ENCODE measurements at places on chromosomes 7 and 10.

- no peak for DNase-seq
Observed at GRCh38 chr7:22627136-22627535, 99.9 kb upstream of the IL6 start.

DNA sequence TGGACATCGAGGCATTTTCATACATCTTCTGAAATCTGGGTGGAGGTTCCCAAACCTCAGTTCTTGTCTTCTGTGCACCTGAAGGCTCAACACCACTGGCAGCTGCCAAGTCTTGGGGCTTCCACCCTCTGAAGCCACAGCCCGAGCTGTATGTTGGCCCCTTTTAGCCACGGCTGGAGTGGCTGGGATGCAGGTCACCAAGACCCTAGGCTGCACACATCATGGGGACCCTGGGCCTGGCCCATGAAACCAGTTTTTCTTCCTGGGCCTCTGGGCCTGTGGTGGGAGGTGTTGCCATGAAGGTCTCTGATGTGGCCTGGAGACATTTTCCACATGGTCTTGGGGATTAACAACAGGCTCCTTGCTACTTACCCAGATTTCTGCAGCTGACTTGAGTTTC is 62.1 kb downstream of the INPP5A start:
- DNase-seq, result no peak

- no peak for DNase-seq
Observed at GRCh38 chr10:69847458-69847857, 45.8 kb downstream of the COL13A1 start.

- no peak for DNase-seq
Observed at GRCh38 chr10:60172363-60172990, 217.2 kb downstream of the ANK3 start.

DNA sequence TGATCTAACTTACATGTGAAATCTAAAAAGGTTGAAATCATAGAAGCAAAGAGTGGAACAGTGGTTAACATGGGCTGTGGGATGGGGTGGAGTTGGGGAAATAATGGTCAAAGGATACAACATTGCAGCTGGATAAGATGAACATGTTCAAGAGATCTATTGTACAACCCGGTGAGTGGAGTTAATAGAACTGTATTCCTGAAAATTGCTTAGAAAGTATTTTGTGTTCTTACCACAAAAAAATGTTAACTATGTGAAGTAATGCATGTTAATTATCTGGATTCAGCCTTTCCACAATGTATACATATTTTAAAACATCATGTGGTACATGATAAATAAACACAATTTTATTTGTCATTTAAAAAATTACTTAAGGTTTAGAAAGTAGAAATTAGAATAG is 271.0 kb upstream of the LRRTM3 start:
- no peak for DNase-seq

DNA sequence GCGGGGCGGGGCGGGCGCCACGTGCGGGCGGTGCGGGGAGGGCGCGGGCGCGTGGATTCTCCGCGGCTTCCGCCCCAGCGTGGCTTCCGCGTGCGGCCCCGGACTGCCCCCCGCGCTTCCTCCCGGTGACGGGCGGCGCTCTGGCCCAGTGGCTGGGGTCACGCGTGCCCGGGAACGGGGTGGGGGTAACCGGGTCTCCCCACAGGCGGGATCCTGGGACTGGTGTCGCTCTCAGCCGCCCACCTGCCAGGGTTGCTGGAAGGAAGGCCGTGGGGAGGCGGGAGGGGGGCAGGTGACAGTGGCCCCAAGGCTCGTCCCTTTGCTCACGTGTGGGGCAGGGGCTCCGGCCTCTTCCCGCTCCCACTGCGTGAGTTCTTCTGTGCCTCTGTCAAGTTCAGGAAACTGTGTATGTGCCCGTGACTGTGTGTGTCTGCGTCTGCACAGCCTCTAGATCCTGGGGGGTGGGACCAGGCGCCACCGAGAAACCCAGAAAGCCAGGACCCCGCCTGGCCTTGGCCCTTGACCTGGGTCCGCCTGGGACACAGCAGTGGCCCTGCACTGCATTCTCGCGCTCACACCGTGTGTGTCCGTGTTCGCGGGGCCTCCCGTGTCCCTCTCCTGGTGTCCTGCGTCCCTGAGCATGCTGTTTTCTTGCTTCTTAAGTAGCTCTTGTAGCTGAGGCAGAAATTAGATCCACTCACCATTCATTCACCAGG is 919 bp downstream of the MAFK start:
- no peak for DNase-seq

- DNase-seq, result no peak
Observed at GRCh38 chr7:69640925-69641594, 42.8 kb downstream of the AUTS2 start.

- DNase-seq, result no peak
Observed at GRCh38 chr10:113922787-113923570, 68.5 kb downstream of the NHLRC2 start.

- DNase-seq, result no peak
Observed at GRCh38 chr7:128268233-128268632, 27.2 kb downstream of the LEP start.

DNA sequence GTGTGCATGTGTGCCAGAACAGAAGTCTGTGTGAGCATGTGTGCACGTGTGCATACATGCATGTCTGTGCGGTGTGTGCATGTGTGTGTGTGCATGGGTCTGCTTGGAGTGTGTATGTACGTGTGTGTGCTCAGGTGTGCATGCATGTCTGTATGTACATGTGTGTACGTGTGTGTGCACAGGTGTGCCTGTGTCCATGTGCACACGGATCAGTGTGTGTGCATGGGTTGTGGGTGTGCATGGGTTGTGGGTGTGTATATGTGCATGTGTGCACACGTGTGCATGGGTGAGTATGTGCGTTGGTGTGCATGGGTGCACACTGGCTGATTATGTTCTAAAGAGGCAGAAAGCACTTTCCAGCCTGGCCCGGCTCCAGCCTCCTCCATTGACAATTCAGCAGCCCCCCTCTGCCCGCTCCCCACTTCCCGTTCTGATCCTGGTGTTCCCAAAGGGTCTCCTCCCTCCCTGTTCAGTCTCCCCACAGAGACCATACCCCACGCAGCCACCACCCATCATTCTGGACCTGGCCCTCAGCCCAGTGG is 44.1 kb upstream of the PDGFA start:
- DNase-seq, result no peak

GRCh38 chr10:113219446-113219845 is 269.4 kb downstream of the TCF7L2 start:
- DNase-seq, result no peak

DNA sequence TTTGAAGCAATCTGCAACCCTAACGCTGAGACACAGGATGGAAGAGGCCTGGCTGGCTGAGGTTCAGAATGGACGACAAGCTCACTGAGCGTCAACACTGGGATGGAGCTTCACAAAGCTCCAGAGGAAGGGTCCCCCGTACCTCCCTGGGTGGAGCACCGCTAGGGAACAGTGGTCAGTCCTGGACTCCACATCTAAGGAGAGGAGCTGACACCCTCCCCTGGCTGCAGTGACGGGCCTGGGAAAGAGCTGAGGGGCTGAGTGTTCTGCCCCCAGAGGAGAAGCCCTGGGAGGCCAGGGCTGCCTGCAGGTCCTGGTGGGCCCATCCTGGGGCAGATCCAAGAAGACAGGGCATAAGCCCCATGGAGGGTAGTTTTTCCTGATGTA is 146.2 kb downstream of the ARHGAP22 start:
- DNase-seq, result no peak

DNA sequence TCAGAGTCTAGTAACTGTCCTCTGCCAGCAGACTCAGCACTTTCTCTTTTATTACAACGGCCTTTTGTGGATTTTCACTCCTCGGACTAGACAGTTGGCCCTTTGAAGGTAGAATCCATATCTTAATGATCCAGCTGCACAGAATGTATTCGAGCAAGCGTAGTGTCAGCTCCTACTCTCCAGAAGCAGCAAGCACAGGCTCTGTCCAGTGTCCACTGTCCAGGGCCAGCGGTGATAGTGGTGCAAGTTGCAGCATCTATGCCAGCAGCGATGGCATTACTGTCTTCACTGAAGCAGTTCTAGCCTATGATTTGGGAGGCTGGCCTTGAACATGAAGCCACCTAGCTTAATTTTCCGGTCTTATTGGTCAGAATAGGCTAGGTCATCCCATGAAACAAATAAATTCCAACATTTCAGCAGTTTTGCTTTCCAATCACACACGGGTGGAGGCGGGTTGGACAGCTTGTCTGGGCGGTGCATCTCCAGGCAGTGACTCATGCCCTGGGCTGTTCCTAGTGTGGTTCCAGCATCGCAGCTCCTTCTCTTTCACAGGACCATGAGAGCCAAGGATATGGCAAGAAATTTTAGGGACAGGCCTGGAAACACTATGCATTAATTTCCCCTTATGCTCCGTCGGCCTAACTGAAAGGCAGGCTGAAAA is 108.6 kb upstream of the KCNMA1 start:
- DNase-seq, result no peak

DNA sequence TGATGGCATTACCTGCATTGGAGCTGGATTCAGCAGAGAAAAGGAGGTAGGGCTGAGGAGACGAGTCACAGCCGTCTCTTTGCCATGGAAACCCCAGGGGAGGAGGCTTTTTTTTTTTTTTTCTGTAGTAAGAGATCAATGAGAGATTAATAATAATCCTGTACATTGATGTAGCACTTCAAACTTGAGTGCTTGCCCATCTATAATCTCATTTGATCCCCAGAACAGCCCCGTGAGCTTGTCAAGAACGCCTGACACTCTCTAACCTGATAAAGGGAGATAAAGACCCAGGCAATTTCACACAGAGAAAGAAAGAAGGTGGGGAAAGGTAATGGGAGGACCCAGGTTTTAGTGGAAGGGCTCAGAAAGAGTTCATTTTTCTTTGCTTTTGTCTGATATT is 195.2 kb upstream of the FOXK1 start:
- DNase-seq, result no peak

DNA sequence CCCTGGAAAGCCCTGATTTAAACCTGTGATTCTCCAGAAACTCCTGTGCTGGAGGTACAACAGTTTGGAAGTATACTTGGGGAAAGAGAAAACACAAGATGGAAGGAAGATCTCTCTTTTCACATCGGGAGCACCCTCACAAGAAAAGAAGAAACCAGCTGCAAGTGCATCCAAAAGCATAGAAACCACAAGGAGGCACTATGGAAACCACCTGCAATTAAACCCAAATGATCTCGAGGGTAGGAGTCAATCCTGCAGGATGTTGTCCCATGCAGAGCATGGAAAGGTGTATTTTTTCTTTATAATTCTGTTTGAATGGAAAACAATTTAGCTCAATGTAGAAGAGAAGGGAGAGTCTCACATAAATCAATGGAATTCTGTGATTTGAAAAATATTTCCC is 210.5 kb downstream of the TWIST1 start:
- no peak for DNase-seq

DNA sequence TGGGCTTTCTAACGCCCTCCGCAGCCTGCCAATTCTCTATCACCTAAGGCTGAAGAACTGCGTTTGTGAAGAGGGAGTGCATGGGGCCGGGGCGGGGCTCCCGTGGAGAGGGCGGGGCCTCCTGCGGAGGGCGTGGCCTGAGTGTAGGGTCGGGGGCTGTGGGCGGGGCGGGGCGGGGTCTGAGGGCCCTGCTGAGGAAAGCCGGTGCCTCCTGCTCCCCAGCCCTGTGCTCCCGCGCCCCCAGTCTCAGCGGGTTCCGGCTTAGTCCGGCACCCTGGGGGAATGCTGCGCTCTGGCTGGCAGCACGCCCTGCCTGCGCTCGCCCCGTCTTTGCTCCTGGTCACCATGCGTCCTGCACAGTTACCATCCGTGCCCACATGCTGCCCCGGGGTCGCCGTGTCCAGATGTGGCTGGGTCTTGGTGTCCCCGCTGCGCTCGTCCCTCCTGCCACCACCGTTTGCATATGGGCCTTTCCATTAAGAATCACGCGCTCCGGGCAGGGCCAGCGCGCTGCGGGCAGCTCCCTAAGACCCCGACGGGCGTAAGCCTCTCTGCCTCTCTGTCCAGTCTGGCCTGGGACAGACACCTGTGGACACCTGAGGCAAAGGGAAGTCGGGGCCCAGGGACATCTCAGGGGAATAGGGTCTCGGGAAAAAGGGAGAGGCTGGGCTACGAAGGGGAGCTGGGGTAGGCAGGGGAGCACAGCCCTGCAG is 144.0 kb upstream of the RET start:
- DNase-seq, result no peak

- DNase-seq, result no peak
Observed at GRCh38 chr7:108311446-108312168, 144.6 kb downstream of the NRCAM start.

- no peak for DNase-seq
Observed at GRCh38 chr10:97277551-97277950, 14.9 kb downstream of the ARHGAP19 start.

DNA sequence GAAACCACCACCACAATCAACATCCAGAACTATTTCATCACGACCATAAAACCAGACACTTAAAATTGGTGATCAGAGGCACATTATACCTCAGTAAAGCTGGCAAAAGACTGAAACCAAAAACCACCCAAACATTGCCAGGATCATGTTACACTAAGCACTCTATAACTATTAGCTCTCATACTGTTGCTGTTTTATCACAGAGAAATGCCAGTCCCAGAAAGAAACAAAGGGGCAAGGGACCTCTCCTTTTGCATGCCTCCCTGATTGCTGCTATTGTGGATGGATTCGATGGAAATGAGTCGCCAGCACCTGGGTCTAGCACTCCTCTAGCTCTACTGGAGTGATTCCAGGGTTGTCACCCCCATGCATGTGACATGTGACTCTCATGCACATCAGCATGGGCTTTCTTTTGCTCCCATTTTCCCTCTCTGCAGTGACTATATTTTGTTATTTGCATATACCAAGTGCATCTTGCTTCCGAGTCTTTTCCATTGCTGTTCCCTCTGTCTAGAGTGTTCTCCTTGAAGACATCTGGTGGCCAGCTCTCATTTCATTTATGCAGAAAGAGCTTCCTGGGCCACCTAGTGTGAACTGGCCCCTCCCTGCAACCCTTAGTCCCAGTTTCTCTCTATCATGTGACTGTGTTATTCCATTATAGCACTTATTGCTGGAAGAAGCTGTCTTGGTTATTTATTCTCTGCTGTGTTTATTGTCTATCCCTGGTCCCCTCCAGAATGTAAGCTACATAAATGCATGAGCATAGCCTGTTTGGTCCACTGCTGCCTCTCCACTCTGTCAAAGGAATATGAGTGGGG is 300.6 kb downstream of the PLXNA4 start:
- DNase-seq, result no peak

- DNase-seq, result no peak
Observed at GRCh38 chr10:70255329-70256299, 22.4 kb upstream of the PPA1 start.

DNA sequence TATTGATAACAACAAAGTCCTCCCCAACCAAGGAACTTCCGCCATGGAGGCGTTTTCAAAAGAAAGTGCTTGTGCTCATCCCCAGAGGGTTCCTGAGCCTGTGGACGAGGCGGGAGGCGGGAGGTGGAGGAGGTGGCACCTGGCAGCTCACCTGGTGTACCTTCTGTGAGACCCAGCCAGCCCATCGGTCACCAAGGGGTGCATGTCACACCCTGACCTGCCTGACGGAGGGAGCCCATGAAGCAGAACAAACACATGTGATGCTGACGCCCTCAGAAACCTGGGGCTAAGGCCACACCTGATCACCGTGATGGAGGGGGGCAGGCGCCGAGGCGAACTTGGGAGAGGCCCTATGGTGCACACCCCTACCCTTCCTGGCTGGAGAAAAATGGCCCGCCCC is 458.8 kb downstream of the DNAJB6 start:
- no peak for DNase-seq

Measured in right renal cortex interstitium (tissue), 3 donors.